ENCODE measurements at places on chromosomes 3 and 15.

- no peak for DNase-seq
Observed at GRCh38 chr3:194654443-194654842, 17.5 kb downstream of the LSG1 start.

DNA sequence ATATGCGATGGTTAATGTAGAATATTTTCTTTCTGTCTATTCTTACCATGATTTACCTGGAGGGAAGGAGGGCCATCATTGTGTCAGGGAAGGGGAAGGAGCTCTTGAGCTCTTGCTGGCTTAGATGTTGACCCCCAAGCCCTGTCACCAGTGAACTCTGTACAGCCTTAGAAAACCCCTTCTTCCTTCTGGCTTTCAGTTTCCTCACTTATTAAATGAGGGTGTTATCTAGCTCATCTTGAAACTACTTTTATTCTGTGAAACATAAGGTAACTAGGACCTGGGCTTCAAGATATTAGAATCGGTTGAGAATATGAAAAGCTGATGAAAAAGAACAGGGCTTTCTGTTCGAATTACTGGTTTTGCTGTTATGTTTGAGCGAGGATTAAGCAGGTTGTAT lies 25.1 kb upstream of the UTS2B start:
- no peak for DNase-seq

DNA sequence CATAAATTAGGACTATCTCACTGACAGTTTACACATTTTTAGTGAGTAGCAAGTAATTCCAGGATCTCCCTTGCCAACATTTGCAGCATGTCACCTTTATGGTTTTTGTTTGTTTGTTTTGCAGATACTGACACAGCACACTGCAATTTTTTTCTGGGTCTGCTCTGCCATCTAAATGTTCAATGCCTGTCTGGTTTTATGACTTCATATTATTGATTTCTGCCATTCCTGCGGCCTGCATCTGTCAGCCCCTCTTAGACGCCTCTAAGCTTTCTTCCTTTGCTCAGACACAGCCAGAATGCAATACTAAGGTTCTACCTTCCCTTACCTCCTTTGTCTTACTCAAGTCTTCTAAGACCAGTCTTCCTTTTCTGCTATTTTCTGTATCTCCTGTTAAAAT lies 321.2 kb upstream of the AZI2 start:
- no peak for DNase-seq

DNA sequence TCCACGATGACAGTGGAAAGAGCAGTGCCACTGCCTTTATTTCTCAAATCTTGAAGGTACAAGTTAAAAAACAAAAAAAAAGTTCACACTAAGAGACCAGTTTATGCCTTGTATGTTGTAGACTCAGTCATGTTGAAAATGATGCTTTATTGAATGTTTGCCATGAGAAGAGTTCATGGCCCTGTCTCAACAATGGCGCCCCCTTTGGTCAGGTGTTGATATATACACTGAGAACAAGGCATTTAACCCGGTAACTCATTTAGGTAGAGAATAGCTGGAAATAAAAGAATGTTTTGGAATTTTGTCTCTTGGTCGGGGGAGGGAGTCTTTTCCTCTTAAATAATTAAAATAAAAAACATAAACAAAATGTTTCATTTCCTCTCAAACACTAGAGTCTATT lies 145.6 kb upstream of the SLC2A2 start:
- DNase-seq, result no peak

DNA sequence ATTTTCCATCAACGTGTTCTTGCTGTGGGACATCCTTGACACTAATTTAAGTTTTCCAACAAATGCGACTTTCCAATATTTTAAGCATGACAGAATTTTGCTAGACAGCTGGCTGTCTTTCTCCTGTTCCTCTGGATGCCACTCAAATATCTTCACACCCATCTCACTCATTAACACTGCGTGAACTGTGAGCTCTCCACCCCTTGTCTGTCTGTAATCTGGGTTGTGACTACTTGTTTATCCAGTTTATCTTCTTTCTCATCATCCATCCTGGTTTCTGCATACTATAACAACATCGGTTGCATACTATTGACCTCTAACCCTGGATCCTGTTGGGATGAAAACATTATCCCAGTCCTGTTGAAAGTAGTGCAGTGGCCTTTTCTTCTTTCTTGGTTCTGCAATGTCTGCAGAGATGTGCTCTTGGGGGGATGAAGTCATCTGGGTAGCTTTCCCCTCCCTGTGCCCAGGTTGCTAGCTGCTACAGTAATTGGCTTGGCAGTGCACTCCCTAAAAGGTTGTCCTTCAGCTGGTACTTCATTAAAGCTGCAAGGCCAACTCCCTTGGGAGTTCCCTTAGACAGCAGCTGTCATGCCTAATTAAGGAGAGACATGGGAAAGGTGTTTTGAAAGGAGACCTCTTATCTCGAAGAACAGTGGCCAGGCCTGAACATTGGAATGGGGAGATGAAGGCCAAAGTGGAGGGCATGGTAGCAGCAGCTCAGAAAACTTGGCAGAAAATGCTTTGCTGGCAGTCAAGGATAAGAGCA lies 24.7 kb downstream of the KAT2B start:
- DNase-seq, result no peak

GRCh38 chr3:110236976-110237610 lies 834.5 kb upstream of the NECTIN3 start:
- no peak for DNase-seq

DNA sequence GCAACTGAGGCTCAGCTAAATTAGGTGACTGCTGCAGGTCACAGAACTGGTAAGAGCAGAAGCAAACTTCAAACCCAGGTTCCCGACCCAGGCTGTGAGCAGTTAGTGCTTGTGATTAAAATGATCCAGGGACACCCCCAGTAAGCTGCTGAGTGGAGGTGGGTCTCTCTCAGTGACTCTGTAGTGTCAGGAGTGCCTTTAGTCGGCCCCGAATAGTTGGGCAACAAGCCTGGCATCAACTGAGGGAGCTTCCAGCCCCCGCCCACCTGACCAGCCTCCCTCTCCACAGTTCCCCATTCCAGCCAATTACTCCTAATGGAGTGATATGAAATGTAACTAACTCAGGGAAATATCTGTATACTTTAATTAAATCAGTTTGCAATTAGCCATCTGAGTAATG lies 168.0 kb upstream of the SMAD3 start:
- no peak for DNase-seq

DNA sequence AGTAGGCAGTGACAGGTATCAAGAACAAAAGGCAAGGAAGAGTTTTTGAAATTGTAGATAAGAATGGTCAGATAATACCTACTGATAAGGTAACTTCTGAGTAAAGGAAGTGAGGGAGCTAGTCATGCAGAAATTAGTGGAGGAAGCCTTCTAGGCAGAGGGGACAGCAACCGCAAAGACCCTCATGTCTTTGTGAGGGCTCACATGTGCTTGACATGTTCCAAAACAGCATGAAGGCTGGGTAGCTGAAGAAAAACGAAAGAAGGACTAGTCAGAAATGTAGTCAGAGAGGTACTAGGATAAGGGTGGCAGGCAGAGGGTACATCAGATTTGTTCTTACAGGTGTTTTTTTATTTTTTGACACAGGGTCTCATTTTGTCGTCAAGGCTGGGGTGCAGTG lies 5.3 kb downstream of the SIN3A start:
- no peak for DNase-seq

- no peak for DNase-seq
Observed at GRCh38 chr15:98626153-98626552, 22.2 kb upstream of the IGF1R start.

DNA sequence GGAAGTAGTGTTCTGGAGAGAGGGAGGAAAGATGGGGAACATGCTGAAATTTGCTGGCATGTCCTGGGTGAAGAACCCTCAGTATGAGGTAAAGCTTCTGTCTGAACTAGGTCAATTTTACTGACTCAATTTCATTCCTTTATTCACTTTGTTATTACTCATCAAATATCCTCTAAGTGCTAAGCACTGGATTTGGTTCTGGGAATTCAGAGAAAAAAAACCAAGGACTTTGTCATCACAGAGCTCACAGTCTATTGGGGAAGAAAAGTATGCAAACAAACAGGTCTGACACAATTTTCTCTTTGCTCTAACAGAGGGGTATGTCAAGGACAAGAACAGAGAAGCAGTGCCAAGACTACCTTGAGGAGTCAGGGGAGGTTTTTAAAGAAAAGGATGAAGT lies 68.0 kb downstream of the TFG start:
- no peak for DNase-seq

GRCh38 chr15:39555885-39556284 lies 25.0 kb upstream of the THBS1 start:
- no peak for DNase-seq

- DNase-seq, result no peak
Observed at GRCh38 chr15:50267577-50267976, 2.1 kb upstream of the HDC start.

GRCh38 chr15:91279486-91279885 lies 179.4 kb downstream of the SV2B start:
- no peak for DNase-seq

DNA sequence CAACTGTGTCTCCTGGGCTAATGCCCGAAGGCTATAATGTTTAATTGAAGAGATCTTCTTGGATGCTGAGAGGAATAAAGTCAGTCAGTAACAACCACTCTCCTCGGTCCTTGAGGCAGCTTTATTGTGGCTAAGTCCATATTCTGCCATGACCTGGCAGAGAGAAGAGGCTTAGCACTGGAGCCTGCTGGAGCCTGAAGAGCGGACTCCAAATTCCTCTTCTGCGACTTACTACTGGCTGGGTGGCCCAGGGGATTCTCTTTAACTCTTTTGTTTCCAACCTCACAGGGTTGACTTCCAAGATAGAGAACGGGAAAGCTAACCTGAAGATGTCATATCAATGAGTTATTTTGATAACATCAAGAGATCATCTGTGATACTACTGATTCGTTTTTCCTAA lies 71.1 kb downstream of the MYO1E start:
- DNase-seq, result no peak

DNA sequence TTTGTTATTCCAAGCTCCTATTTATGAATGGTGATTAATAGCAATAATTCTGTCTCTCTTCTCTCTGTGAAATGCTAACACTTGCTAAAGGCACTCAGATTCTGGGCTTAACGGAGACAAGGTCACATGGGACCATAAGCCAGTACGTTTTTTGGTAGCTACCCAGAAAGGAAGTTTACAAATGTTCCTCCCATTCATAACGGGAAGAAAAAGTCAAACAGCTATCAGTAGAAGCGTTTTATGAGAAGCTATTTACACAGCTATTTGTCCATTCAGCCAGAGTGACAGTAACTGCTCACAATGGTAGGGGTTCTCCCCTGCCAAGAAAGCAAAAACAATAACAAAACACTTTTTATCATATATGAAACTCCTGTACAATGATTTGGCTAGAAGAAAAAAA lies 51.5 kb downstream of the ZMAT3 start:
- DNase-seq, result no peak

DNA sequence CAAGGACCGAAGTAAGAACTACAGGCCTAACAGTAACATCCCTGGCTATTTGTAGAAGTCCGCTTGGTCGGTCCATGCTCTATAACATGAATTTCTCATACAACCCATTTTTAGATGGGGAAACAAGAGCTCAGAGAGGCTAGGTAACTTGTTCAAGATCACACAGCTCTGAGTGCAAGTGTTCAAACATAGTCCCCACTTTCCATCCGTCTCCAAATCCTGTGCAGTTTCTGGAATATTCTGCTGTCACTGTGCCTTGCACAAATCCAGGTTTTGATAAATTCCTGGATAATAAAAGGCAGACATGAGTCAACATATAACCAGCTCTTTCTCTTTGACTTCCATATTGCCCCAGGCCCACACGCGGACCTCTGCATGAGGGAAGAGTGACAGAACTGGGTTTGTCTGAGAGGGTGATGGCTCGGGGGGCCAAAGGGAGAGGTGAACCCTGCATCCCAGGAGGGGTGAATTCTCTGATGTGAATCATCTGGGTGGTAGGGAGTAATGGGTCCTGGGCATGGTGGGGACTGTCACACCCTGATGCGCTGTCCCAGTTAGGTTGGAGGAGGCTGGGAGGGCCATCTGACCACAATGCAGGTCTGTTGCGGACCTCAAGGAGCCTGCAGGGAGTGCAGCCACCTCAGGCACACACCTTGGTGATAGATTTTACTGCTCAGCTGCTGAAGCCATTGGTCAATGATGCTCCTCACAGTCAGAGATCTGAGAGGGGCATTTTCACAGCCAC lies 162.2 kb downstream of the SMAD6 start:
- DNase-seq, result no peak

- DNase-seq, result no peak
Observed at GRCh38 chr3:195030791-195031321, 240.1 kb downstream of the XXYLT1 start.

DNA sequence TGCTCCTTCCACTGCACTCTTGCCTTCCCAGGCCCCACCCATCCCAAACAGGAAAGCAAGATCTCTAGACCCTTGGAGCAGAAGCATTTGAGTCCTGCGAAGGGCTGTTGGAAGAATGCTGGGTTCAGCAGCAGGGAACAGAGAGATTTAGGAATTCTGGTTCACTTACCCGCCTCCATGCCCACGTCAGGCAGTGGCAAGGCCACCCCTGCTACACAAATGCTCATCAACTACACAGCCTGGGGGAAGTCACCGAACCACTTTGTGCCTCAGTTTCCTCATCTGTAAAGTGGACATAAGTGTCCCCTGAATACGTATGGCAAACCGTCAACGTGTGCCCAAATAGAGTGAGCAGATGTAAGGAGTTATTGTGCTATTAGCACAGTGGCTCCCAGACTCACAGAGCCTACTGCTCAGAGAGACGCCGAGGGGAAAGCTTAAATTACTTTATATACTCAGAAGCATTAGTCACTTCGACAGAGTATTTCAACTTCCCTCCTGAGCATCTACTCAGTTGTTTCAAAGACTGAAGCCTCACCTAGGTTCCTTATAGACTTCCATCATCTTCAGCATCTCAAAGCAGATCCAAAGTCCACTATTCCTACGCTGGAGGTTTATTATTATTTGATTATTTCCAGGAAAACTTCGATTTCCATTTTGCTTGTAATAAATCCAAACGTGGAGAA lies 905 bp downstream of the HOMER2 start:
- DNase-seq, result no peak

DNA sequence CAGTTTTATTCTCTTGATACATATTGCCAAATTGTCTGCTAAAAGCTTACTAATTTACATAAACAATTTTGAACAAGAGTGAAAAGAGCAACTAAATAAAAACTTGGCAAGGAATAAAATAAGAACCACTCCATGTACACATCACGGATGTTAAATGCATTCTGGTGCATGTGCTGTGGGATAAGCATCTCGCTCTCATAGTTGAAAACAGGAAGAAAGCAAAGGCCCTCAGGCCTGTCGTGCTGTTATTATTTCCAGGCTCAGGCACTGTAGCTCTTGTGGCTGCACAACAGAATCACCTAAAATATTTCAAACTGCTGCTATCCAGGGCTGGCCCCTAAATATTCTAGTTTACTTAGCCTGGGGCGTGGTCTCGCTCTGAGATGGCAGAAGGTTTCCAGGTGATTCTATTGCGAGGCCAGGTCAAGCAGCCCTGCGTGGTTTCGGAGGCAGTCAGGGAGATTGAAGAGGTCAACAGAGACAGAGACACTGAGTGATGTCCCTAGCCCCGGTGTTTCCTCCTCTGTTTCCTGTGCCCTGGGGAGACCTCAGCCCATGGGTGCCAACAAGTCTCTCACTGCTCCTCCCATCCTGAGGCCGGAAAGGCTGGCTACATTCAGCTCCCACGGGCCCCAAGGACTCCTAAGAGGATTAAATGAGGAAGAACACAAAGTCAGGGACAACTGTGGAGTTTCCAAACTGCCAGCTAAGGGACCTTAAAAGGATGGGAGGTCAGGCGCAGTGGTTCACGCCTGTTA lies 18.2 kb upstream of the PDIA5 start:
- no peak for DNase-seq

- no peak for DNase-seq
Observed at GRCh38 chr3:14379843-14380242, 22.6 kb upstream of the SLC6A6 start.

Measured in stimulated activated CD4-positive, alpha-beta T cell treated with anti-CD3 and anti-CD28 coated beads, Interleukin-2, amount 100 ng/mL, for 4 hours (primary cell).